Spinal cord (tissue), 10 donors: ENCODE measurements at places on chromosomes 13 and 19. TPM values are rescaled to one million over a fixed set of nuclear protein-coding genes. Genes with fewer than 3 reads are reported as not detected.

The ZNF235 gene
- 14.9 TPM for total RNA-seq

The ZSCAN5C gene
- total RNA-seq: not detected

The FSD1 gene
- total RNA-seq: 15.9 TPM

The CGB7 gene
- 0.17 TPM for total RNA-seq

The LRP3 gene
- 44.7 TPM for total RNA-seq

The TSHZ3 gene
- total RNA-seq: 10.9 TPM

The PINLYP gene
- 13.7 TPM for total RNA-seq

The PSG6 gene
- not detected for total RNA-seq

The ZFP14 gene
- total RNA-seq: 33.0 TPM

The PROZ gene
- not detected for total RNA-seq

The CEACAM20 gene
- not detected for total RNA-seq

The FCGBP gene
- 2.9 TPM for total RNA-seq

The LYL1 gene
- total RNA-seq: 11.0 TPM

The ZNF414 gene
- 5.4 TPM for total RNA-seq

The C19orf18 gene
- total RNA-seq: 0.40 TPM

The CEACAM3 gene
- not detected for total RNA-seq

The LGALS7B gene
- total RNA-seq: not detected

The LILRB5 gene
- total RNA-seq: 4.0 TPM

The ZNF211 gene
- total RNA-seq: 24.4 TPM

The DOHH gene
- total RNA-seq: 7.1 TPM

The KCNK6 gene
- total RNA-seq: 4.4 TPM

The OVOL3 gene
- not detected for total RNA-seq

The POU2F2 gene
- total RNA-seq: 1.2 TPM

The SBK2 gene
- total RNA-seq: not detected

The TLE6 gene
- 1.6 TPM for total RNA-seq
